ENCODE measurements at places on chromosomes 4 and X.

GRCh38 chr4:38411092-38411491, 252.9 kb upstream of the KLF3 start:
- DNase-seq: no peak

DNA sequence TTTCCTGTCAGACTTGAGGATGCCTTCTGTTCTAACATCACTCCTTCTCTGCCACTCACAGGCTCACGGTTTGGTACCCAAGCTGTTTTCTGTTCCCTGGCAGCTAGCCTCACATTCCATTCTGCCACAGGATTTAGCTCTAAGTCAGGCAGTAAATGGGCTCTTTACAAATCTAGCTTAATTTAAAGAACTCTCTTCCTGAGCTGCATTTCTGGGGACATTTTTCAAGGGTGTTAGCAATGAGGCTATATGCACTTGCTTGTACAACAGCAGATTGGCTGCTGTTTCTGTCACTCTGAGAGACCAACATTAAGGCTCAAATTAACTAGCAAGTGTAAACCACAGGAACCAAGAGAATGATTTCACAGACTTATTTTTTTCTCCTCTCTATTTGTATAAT, 337.8 kb upstream of the NOCT start:
- no peak for DNase-seq

- DNase-seq: no peak
Observed at GRCh38 chrX:71992711-71993110, 82.1 kb downstream of the NHSL2 start.

- no peak for DNase-seq
Observed at GRCh38 chrX:437661-438390, 51.1 kb upstream of the PPP2R3B start.

GRCh38 chr4:152467101-152467500, 68.8 kb downstream of the FBXW7 start:
- no peak for DNase-seq

DNA sequence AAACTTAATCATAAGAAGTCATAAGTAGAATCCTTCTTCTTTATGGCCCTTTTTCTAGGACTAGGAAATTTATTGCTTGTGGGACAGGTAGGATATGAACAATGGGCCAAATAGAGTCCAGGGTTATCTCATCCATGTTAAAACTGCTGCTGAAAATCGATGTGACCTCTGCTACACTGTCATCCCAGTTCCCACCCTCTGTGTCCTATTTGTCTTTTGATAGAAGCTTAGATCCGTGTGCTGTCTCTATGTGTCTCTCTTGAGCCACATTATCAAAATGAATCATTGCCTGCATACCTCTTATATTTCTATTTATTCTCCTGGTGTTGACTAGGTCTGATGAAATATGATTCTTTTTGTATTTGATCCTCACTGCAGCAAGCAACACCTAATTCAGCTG, 661.4 kb downstream of the DACH2 start:
- DNase-seq: no peak

- DNase-seq: no peak
Observed at GRCh38 chrX:14529290-14529989, at the start of gene GLRA2. TSS of gene GLRA2 (plus strand) at chrX:14529536. CDS start at chrX:14530058, 522 bp downstream.

- DNase-seq: no peak
Observed at GRCh38 chrX:49287665-49288064, 15.8 kb upstream of the GAGE10 start.

DNA sequence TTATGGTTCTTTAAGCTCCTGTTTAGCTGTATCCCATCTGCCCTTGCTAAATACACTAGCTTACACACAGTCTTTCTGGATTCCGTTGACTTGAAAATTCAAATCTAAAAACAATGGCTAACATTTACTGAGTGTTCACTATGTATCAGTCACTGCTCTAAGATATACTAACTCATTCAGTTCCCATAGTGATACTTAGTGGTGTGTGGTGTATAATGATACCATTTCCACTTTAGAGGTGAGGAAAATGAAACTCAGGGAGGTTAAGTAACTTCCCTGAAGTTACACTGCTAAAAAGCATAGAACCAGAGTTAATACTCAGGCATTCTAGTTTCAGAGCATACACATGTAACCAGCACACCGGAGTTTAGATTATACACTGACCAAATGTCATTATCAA, 762.0 kb downstream of the GRID2 start:
- no peak for DNase-seq

- DNase-seq: no peak
Observed at GRCh38 chrX:81377329-81377728, 175.4 kb downstream of the SH3BGRL start.

DNA sequence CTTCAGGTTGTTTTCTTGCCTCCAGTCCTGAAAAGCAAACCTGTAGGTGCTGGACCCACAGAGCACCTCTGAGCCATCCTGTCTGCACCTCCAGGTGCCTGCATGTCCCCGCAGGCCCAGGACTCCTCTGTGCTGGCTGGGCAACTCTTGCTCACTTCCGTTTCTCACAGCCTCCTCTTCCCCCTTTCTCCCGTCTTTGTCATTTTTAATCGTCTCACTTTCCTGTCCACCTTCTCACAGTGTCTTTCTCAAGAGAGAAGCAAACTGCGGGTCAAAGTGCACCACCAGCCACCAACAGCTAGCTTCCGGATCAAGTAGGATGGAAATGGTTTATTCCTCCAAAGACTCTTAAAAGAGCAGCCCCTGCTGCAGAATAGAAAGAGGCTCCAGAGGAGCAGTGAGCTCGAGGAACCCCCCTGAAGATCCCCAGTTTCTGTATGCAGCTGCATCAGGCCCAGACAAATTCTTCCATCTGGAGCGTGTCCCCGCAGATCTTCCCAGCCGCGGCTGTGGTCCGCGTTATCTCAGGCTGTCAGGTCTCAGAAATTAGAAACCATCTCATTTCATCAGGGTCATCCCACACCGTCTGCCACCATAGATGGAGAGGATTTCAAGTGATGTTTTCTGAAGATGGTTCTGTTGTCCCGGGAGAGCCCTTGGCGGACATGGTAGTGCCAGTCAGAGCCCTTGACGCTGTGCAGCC, 87.7 kb downstream of the FHDC1 start:
- no peak for DNase-seq

- DNase-seq: no peak
Observed at GRCh38 chr4:87580057-87580456, 28.3 kb upstream of the DSPP start.

DNA sequence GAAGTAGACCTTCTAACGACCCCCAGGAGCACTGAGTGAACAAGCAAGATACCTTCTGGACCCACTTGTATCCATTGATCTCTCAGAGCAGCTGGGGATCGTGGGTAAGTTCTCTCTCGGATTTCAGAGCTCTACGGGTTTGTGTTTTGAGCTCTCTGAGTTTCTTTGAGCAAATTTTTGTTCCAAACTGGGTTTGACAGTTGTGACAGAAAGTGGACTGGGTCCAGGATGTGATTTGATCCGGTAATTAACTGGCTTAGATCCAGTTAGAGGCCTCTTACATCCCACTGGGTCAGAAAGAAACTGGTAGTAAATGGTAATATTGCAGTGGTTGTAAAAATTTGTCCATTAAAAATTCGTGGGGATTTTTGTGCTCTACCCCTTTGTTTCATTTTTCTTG, 459.2 kb downstream of the INPP4B start:
- no peak for DNase-seq

GRCh38 chr4:5206016-5206790, 154.9 kb downstream of the STK32B start:
- DNase-seq: no peak

GRCh38 chr4:129176864-129177263, 80.9 kb downstream of the C4orf33 start:
- DNase-seq: no peak

DNA sequence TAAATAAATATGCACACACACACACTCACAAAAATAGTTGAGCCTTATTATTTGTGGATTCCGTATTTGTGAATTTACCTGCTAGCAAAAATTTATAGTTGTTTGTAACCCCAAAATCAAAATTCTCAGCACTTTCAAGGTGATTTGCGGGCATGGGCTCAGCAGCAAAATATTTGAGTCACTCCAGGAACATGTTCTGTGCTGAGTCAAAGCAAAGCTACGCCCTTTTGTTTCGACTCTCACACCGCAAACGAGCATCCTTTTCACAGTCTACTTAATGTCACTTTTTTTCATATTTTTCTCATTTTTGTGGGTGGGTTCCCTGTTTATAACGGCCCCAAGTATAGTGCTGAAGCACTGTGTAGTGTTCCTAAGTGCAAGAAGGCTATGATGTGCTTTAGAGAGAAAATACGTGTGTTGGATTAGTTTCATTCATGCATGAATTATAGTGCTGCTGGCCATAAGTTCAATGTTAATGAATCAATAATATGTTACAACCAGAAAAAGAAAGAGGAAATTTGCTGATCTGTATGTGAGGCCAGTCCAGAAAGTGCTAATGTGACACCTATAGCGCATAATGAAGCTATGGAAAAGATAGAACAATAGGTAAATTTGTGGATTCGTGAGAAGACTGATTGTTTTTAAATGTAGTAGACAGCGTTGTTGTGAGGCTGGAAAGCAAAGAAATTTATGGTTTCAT, 723.2 kb upstream of the AGA start:
- DNase-seq: no peak

- no peak for DNase-seq
Observed at GRCh38 chr4:123415977-123416376, 19.4 kb downstream of the SPRY1 start.

DNA sequence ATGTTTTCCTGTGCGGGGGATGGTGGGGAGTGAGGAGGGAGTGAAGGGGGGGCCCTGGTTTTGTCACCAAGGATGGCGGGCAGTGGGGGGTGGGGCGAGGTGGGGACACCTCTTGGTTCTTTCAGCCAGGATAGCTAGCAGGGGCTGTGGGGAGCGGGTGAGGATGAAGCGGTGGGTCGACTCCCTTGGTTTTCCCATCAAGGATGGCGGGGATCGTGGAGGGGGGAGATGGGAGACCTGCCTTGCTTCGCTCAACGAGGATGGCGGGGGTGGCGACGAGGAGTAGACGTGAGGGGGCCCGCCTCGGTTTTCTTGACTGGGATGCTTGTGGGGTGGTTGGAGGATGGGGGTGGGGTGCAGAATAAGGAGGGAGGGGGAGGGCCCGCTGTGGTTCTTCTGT, 643 bp downstream of the FHL1 start:
- DNase-seq: no peak

GRCh38 chrX:53494436-53494835, 60.3 kb upstream of the HSD17B10 start:
- no peak for DNase-seq

DNA sequence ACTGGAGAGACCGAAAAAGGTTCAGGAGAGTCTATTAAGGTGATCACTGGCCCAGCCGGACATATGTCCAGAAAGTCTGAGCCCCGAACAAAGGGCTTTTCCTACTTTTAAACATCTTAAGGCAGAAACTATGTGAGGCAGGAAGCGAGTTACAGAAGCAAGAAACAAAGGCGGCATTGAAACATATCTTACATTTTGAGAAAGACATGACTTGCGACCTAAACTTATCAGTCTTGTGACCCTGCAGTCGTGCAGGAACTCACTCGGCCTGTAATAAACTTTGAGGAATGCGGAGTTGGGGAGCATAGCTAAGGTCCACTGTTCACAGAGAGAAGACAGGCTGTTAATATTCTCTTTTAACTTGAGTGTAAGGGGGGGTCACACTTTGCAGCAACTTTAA, 158.7 kb downstream of the TBX22 start:
- no peak for DNase-seq

DNA sequence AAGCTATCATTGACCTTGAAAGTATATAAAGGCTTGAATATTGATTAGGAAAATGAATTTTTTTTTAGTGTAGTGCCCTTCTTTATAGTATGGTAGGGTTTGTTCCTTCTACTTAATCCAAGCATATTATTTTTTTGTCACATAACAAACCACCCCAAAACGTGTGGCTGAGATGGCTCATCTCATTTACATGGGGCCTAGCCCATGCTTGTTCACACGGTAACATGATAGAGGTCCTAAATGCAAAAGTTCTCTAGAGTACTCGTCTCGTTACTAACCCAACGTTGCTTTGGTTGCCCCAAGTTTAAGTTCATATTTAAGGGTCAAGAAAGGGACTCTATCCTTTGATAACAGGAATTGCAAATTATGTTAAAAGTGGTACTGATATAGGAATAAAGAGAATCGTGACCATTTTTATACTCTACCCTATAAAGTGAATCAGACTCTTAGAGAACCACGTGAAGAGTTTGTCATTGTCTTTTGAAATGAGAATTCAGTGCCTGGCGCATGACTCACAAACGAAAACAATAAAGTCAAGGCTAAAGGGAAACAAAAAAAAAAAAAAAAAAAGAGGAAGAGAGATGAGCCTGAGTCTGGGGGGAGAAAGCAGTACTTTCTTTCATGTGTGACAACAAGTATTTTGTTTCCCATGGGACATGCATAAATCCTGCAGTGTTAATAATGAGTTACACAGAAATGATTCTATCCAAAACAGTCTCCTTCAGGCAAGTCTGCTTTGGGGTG, 402.8 kb upstream of the NWD2 start:
- DNase-seq: no peak

GRCh38 chrX:148416931-148417330, 83.5 kb upstream of the AFF2 start:
- no peak for DNase-seq

GRCh38 chr4:139763672-139764071, 98.1 kb downstream of the MGST2 start:
- no peak for DNase-seq

- DNase-seq: no peak
Observed at GRCh38 chr4:177680308-177680707, 238.1 kb upstream of the AGA start.

DNA sequence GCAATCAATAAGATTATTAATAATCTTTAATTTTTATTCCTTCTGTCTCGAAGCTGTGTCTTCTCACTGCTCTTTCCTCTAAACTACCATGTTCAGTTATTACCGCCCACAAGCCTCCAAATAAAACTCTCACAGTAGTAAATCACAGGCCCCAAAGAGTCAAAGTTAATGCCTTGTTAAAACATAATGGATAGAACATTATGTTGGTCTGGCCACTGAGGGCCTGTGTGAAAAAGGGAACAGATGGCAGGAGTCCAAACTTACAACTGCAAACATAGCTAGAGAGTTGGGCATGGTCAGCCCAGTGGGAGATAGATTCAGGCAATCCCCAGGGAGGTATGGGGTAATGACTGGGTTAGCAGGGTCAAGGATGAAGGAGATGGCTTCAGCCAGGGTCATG, 84.6 kb upstream of the TNIP3 start:
- DNase-seq: no peak

DNA sequence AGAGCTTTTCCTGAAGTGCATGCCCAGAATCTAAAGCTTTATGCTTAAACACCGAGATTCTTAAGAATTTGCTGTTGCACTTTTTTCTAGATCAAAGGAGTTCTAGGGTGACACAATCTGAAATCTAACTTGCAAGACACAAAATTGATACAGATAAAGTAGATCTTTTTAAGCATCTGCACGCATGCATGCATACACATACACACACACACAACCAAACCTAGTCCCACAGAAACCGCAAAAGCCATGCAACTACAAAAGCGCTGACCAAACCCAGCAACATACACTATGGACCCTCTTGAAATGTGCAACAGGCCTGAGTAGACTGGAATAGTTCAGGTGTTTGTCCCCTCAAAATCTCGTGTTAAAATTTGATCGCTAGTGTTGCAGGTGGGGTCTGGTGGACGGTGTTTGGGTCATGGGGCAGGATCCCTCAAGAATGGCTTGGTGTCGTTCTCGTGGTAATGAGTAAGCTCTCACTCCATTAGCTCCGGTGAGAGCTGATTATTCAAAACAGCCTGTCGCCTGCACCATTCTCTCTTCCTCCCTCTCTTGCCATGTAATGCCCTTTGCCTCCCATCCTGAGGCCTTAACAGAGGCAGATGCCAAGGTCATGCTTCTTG, 52.7 kb downstream of the IRF2 start:
- DNase-seq: no peak

GRCh38 chrX:7603387-7603786, 239.6 kb upstream of the VCX start:
- no peak for DNase-seq

- no peak for DNase-seq
Observed at GRCh38 chrX:40105835-40106675, 8.3 kb upstream of the BCOR start.
